Stomach (tissue), 19 donors: ENCODE measurements at places on chromosomes 12 and 14. TPM values are rescaled to one million over a fixed set of nuclear protein-coding genes. Genes with fewer than 3 reads are reported as not detected.

IGF1 gene
- total RNA-seq, result 11.1 TPM

CAPZA3 gene
- not detected for total RNA-seq

ZDHHC22 gene
- total RNA-seq, result 0.18 TPM

KRT6C gene
- not detected for total RNA-seq

GUCY2C gene
- total RNA-seq, result 2.6 TPM

TRAF3 gene
- 4.0 TPM for total RNA-seq

AQP2 gene
- total RNA-seq, result 0.92 TPM

DNA sequence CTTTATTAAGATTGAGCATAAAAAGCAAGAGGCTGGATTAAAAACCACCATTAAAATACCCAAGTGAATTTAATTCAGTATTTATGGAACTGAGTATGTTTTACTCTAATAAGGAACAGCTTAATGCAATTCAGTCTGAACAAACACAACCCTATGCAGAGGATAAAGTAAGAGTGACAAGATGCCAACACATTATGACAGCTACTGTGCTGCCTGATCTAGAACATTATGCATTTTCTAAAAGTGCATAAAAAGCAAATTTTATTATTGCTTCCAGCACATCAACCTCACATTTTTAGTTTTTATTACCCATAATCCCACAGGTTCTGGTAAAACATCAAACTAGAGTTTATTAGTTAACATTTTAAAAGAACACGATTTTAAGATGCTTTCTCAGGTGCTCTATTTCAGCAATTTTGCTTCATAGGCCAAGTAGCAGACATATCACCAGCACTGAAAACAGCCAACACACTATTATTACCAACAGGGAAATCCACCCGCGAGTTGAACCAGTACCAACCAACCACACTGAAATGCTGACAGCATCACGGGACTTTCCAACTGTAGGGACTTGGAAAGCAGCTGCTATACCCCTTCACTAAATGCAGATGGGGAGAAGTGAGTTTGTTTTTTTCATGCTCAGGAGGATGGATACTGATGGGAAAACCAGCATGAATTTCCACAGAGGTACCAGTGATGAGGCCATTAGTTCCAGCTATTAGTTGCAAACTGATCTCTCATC lies 372.1 kb downstream of the KCNH5 start:
- DNase-seq, result no peak

DNA sequence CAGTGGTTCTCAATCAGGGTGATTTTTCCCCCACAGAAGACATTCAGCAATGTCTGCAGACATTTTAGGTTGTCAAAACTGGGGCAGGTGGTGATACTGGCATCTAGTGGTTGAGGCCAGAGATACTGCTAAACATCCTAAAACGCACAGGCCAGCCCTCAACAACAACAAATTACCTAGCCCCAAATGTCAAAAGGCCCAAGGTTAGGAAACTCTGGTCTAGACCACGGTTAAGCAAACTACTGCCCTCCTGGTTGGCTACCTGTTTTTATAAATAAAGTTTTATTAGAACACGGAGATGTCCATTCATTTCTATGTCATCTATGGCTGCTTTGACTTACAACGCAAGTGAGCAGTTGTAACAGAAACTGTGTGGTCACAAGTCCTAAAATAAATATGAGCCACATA lies 186.7 kb downstream of the EFCAB11 start:
- DNase-seq, result no peak

DNA sequence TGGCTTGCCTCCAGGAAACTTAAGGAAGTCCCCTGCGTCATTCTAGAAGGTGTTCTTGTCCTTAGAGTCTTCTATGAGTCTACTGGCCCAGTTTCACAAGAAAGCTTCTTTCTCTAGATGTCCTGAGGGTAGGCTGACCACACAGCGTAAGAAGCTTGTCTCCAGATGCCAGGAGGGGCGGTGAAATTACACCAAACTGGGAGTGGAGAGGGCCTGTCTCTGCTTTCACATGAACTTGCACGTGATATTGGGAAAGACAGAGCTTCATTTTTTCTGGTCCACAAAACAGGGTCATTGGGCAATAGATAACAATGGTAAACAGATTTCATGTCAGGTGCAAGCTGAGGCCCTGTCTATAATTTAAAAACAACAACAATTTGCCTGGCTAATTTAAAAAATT lies 85.7 kb upstream of the TBX3 start:
- no peak for DNase-seq

DNA sequence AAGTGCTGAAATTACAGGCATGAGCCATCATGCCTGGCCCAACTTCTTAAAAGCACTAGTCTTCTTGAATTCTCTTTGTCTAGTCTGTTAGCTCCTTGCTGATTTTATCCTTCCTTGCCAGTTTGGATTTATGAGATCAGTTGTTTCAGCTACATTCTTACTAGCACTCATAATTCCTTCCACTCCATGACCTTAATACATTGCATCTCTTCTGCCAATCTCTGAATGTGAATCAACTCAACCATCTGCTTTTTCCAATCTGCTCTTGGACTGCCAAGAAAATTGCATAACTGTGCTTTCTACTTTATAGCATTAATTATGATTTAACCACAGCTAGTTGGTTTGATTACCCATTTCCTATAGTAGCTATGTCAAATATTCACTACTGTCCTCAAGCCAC lies 14.9 kb upstream of the HEATR5A start:
- peak; percentile 17 for DNase-seq

DNA sequence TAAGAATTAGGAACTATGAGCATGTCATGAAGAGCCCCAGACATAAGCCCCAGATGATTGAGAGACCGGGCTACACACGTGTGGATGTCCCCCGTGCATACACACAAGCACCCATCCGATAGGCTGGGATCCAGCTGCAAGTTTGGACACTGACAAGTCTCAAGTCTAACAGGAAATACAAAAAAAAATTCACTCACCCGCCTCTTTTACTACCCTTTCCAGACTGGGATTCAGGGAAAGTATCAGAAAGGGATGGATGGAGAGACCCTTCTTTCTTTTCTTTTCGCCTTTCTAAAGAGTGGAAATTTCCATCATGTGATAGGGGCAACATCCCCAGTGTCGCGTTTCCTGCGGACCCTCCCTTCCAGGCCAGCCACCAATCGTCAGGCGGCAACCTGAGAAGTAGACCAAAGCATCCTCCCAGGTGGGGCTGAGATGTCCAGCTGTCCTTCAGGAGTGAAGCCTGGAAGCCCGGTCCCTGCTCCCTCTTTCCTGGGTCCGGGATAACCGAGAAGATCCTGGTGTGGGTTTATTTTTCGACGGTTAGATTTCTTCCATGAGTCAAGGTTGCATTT lies 6.4 kb upstream of the SLC38A4 start:
- DNase-seq, result no peak

DNA sequence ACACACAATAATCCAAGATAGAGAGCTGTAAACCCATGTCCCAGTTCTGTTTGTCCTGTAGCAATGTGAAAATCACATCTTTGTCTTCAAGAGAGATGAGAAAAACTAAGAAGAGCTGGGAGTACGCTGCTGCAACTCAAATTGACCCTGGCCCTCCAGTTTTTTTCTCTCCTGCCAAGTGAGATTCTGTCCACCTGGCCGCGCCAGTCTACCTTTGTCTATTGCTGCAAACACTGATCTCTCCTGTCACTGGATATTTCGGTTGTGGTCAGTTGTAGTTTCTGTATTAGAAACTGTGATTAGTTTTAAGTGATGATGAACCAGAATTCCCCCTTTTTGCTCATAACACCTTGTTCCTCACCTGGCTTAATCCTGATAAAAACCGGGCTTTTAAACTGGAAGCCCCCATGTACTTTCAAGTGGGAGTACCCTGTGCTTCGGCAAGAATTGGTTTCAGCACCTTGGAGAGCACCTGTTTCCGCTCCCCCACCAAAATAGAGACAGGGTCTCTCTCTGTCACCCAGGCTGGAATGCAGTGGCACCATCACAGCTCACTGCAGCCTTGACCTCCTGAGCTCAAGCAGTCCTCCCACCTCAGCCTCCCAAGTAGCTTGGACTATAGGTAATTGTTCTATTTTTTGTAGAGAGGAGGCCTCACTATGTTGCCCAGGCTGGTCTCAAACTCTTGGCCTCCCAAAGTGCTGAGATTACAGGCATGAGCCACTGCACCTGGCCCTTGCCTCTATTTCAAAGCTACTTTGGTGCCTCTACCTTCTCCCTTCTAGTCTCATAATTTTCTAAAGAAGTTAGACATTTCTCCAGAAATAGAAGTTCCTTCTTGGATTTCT lies 156.8 kb downstream of the PHETA1 start:
- DNase-seq, result no peak

GRCh38 chr14:48401321-48401720 lies 725.9 kb upstream of the MDGA2 start:
- no peak for DNase-seq

- DNase-seq, result no peak
Measured at GRCh38 chr12:57031138-57031725, 14.9 kb upstream of the TAC3 start.

GRCh38 chr12:27539191-27539631 lies 15.2 kb downstream of the PPFIBP1 start:
- no peak for DNase-seq

DNA sequence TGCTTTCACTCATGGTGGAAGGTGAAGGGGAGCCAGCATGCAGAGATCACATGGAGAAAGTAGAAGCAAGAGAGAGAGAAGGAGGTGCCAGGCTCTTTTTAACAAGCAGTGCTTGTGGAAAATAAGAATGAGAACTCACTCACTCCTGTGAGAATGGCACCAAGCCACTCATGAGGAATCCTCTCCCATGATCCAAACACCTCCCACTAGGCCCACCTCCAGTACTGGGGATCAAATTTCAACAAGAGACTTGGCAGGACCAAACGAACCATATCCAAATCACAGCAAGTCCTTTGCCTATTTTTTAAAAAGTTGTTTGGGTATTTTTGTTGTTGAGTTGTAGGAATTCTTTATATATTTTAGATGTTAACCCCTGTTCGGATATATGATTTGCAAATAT lies 245.9 kb upstream of the ARID2 start:
- DNase-seq, result peak; percentile 16

DNA sequence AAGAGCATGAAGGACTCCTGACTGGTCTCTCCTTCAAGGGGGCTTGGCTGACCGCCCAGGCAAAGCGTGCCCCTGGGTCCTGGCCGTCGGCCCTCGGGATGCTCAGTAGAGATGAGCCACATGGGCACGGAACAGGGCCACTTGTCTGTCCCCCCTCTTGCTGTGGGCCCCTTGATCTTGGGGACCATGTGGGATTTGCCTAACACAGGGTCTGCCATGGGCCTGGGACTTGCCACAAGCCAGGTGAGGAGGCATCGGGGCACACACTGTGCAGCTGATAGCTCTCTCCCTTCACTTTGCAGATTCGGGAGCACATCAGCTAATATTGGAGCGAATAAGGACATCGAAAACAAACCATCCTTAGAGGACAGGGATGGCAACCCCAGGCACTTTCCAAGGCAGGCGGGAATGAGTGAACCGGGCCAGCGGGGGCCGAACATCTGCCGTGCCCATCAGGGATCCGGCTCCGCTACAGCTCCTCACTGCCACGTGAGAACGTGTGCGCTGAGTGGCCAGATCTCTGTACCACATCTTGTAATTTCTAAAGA lies 88.1 kb downstream of the PIWIL1 start:
- no peak for DNase-seq

DNA sequence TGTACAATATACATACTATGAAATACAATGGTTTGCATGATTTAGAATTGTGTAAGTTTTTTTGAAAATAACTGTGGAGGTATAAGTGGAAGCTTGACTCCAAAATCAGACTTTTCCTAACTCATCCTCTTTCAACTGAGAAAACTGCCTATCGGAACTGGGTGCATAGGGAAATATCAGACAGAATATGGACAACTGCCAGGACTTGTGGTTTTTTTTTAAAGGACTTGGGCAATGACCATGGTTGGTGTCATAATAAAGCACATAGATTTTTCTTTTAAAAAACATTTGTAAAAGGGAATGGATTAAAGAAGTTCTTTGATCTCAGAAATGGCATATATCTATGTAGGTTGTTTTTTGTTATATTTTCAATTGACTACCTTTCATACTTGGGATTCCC lies 53.3 kb upstream of the LRRK2 start:
- DNase-seq, result no peak
